ENCODE measurements at places on chromosomes 13 and 19.

GRCh38 chr13:79451500-79451962, 29.4 kb upstream of the NDFIP2 start:
- DNase-seq, result peak; percentile 94

- no peak for DNase-seq
Observed at GRCh38 chr13:76239031-76239680, 603.0 kb downstream of the LMO7 start.

DNA sequence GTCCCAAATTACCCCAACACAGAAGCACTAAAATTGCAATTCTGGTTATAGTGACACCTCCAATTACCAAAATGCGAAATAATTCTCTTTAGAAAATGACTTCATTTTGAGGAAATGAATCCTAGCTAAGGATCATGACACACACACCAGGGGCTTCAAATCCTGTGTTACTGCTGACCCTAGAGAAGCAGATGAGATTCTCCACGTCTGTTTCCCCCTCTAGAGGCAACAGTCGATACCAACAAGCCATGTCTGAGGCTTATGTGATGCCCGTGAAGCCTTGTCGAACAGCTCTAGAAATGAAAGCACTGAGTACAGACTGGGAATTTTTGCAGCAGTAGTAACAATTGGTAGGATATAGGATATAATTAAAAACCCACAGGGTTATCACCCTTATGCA, 153.6 kb upstream of the TMTC4 start:
- no peak for DNase-seq

GRCh38 chr19:41735071-41735600, 20.2 kb upstream of the CEACAM6 start:
- no peak for DNase-seq

DNA sequence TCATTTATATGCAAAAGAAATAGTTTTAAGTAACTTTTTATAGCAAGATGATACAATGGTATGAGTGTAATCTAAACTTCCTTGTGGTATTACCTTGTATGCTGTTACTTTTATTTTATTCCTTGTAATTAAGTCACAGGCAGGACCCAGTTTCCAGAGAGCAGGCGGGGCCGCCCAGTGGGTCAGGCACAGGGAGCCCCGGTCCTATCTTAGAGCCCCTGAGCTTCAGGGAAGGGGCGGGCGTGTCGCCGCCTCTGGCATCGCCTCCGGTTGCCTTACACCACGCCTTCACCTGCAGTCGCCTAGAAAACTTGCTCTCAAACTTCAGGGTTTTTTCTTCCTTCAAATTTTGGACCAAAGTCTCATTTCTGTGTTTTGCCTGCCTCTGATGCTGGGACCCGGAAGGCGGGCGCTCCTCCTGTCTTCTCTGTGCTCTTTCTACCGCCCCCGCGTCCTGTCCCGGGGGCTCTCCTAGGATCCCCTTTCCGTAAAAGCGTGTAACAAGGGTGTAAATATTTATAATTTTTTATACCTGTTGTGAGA, 10.2 kb downstream of the PLPPR3 start:
- no peak for DNase-seq

DNA sequence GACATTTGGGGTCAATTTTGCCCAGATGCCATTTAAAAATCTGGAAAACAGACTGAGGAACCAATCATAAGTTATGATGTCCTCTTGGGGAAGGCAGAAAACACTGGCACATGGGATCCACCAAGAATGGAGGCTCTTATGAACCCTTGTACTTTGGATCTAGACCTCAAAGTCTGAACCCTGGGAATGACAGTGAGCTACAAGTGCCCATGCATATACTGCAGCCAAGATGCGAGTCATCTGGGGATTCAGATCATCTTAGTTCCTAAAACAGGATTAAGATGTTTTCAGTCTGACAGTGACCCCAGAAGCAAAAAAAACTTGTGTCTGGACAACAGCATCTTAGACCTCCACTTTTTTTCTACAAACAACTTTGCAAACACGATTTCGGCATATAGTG, 100.2 kb upstream of the SIAH3 start:
- DNase-seq, result peak; percentile 18

DNA sequence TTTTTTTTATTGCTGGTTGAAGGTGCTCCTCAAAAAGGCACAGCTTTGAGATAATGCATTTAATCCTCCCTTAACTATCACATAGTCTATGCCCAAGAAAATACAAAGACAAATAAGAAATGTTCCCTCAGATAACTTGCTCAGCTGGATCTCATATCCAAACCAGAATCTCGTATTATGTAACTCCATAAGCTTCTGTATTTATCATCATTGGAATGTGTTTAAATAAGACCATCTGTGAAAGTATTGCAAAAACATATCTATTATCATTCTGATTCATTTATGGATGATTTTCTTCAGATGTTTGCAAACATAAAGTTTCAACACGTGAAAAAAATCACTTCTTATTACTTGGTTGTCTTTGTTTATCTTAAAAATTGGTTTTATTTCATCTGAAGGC, 190.9 kb downstream of the IRS2 start:
- DNase-seq, result no peak

- DNase-seq, result no peak
Observed at GRCh38 chr13:98457053-98457452, 119.9 kb downstream of the STK24 start.

DNA sequence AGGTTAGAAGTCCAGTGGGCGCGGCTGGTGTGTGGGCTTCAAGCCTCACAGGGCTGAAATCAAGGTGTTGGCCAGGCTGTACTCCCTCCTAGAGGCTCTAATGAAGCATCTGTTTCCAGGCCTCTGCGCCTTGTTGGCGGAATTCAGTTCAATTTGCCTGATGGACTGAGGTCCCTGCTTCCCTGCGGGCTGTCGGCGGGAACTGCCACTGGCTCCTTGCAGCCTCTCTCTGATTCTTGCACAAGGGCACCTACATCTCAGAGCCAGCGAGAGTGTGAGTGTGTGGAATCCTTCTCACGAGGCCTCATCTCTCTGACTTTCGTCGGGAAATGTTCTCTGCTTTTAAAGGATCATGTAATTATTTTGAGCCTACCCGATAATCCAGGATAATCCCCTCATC, 128.6 kb downstream of the DLEU7 start:
- DNase-seq, result no peak

GRCh38 chr19:46380690-46381089, 32.7 kb downstream of the CCDC8 start:
- DNase-seq, result no peak

DNA sequence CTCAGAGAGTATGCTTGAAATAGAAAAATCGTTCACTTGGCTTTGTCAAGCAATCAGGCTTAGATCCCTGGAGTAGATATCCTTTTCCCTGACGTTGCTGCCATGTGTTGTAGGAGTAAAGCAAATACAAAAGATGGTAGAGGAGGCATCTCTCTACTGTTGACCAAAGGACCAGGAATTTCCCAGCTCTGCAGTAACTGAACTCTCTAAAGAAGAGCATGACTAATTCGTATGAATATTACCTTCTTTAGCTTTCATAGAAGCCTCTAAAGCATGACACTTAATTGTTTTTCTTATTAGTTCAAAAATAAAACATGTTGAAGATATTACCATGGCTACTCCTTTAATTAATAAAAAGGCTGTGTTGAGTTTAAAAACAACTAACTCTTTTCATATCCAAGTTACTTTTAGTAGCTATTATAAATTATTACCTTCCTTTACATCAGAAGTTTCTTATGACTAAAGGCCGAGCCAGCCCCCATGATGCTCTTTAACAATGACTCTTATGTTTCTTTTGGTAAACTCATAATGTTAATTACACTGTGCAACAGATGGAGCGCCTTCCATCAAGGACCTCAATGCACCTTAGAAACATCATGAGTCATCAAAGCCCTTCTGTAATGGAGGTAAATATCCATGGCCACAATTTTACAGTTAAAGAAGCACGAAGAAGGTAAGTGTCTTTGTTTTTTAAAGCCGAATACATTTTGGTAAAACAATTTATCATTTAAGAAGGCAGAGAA, 352.4 kb downstream of the KLF5 start:
- DNase-seq, result no peak

GRCh38 chr19:13091400-13092157, 11.1 kb downstream of the LYL1 start:
- DNase-seq, result peak; percentile 92

DNA sequence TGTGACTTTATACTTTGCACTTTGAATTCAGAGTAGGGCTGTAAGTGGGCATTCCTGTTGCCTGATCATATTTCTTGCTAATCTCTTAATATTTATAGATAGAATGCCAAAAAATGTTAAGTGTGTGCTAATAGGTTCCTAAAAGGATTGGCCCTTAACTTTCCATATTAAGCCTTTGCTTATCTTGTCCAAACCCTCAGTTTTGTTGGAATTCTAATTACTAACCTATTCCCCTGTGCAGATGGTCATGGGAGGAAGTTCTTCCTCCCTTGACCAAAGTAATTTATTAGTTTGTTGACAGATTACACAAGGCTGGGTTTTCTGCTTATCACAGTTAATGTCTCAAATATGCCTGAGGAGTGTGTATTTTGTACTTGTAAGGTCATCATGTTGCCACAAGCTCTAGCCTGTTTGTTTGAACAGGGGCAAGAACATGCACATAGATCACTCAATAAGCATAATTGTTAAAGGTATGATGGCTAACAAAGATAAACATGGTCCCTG, 541.1 kb upstream of the SPRY2 start:
- no peak for DNase-seq

GRCh38 chr19:13817018-13817614, 21.9 kb downstream of the ZSWIM4 start:
- DNase-seq, result no peak

Measured in cardiac fibroblast (primary cell).